Stimulated activated CD8-positive, alpha-beta memory T cell treated with anti-CD3 and anti-CD28 coated beads, Interleukin-7, amount 100 ng/mL, for 1 hour (primary cell): ENCODE measurements at places on chromosomes 4 and X.

DNA sequence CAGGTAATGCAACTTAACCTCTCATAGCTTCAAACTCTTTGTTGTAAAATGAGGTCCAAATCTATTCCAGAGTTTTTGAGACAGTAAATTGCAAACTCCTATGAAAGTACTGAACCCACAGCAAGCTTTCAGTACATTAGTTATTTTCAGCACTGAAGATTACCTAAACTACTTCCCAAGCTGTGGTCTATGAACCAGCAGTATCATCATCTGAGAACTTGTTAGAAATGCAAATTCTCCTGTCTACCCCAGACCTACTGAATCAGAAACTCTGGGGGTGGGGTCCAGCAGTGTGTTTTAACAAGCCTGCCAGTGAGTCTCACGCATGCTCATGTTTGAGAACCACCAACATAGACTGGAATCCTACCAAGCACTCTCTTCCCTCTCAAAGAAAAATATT, 5.7 kb upstream of the CASP6 start:
- no peak for DNase-seq

DNA sequence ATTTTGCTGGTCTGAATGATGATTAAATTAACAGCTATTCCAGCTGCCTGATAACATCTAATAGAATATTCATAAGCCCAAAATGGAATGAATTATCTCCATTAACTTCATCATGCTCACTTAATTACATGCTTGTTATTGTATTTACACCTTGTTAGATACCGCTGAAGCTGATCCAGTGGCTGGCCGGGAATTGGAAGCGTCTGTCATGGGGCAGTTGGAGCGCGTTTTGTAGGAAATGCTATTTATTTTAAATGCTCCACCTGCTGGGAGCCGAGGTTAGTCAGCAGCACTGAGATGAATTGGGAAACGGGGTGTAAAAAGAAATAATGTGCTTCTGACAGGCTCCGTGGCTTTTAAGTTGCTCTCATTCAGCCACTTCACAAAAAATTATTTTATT, 25.2 kb downstream of the ARX start:
- DNase-seq, result no peak

GRCh38 chrX:69510137-69510715, 6.1 kb downstream of the NALF2 start:
- DNase-seq, result no peak

GRCh38 chrX:117895418-117895817, 221.2 kb downstream of the KLHL13 start:
- DNase-seq, result no peak

DNA sequence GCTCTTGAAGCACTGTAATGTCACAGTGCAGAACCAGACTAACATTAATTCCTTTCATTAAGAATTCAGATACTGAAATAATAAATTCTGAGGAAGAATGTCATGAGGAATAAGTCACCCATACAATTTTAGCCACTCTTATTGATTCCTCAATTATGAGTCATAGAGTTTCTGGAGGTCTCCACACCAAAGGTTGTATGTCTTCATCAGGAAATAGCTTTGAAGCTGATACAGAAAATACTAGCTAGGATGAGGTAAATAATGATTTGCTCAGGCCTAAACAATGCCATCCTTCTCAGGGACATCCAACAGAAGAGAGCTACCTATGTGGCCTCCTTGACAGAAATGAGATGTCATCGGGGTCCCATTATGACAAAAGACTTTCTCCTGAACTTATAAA, 238.8 kb downstream of the OR13H1 start:
- DNase-seq, result no peak

DNA sequence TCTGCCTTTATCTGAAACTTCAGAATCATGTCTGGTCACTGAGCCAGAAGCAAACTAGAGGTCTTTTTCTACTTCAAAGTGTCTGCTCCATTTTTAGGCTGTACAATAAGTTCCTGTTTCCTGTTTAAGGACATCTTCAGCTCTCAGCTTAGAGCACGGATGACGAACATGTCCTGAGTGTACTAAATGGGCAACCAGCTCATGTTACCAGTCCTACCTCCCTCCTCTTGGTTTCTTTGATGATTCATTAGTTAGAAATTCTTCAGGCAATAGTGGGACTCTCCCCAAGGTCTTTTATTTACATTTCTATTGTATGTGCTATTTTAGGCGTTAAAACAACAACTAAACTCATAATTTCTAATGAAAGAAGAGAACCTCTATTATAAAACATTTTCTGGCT, 58.0 kb downstream of the ENPEP start:
- no peak for DNase-seq

GRCh38 chr4:7646384-7647061, 211.8 kb upstream of the PSAPL1 start:
- no peak for DNase-seq

DNA sequence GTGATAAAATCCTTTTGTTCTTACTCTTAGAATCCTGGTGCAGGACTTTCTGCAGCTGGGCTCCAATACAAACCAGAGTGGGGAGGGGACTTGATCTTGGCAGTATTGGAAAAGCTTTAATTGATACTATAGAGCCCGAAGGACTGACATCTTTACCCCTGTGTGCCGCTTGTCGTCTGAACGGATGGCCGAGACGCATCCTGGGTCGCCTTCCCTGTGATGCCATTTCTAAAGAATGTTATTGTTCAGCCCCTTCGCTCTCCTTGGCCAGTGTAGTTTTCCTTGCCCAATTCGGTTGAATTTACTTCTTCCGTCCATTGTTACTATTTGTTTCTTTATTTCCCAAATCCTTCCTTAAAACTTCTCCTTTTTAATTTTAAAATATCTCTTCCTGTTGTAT, 80.9 kb downstream of the CLDN34 start:
- DNase-seq, result no peak

- DNase-seq, result no peak
These were observed 276.9 kb upstream of the PCDH7 start for GRCh38 chr4:30443289-30443688.

- DNase-seq, result no peak
These were observed 4.3 kb downstream of the MGST2 start for GRCh38 chr4:139669890-139670289.

- DNase-seq, result no peak
These were observed 30.8 kb upstream of the CCDC160 start for GRCh38 chrX:134206221-134206620.

DNA sequence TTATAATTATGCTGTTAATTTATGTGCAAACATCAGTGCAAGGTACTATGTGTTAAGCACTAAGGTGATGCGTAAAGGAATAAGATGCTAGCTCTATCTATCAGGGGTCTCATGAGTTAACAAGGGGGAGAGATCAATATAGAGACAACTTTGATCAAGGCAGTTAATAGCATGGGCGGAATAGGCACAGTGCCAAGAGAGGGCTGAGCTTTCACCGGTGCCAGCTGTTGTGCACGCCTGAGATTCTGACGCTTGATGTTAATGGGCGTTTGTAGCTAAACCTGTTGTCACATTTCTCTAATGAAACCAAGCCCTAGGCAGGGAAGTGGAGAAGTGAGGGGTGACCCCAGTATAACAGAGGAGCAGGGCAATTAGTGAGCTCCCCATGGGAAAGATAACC, 86.0 kb upstream of the NMU start:
- DNase-seq, result no peak

GRCh38 chrX:126886997-126887396, 67.5 kb downstream of the PRR32 start:
- no peak for DNase-seq

DNA sequence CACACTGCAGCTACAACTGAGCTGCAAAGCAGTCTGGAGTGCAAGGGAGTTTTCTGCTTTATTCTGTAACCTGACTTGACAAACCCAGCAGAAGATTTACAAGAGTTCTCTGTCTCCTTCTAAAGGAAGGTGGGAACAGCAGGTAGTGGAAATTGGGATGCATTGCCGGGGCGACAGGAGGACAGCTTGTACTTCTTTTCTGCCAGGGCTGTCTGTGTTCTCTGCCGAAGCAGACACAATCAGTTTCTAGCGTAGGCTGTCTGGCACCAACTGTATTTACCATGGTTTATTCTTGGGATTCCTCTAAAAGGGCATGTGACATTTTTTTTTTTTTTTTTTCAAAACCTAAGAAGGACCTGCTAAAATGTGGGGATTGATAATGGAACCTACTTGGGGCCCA, 190.8 kb upstream of the GK2 start:
- DNase-seq, result no peak
